ENCODE measurements at places on chromosomes 5 and 9.
A peak's percentile ranks its signal among the peaks of the same experiment; 100 is the strongest.

DNA sequence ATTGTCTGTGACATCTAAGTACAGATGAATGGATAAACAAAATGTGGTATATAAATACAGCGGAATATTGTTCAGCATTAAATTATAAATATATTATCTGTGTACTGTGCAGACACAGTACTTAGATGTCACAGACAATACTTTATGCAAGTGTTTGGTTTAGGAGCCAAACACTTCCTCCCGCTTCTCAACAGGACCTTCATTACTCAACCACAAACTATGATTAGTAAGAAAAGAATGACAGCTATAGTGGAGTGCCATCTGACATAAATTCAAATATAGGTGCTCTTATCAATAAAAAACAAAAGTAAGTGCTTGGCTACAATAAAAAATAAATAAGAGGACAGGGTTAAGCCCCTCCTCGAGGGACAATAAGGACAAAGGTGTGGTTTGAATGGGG is 38.9 kb upstream of the STX17 start:
- DNase-seq = no peak

DNA sequence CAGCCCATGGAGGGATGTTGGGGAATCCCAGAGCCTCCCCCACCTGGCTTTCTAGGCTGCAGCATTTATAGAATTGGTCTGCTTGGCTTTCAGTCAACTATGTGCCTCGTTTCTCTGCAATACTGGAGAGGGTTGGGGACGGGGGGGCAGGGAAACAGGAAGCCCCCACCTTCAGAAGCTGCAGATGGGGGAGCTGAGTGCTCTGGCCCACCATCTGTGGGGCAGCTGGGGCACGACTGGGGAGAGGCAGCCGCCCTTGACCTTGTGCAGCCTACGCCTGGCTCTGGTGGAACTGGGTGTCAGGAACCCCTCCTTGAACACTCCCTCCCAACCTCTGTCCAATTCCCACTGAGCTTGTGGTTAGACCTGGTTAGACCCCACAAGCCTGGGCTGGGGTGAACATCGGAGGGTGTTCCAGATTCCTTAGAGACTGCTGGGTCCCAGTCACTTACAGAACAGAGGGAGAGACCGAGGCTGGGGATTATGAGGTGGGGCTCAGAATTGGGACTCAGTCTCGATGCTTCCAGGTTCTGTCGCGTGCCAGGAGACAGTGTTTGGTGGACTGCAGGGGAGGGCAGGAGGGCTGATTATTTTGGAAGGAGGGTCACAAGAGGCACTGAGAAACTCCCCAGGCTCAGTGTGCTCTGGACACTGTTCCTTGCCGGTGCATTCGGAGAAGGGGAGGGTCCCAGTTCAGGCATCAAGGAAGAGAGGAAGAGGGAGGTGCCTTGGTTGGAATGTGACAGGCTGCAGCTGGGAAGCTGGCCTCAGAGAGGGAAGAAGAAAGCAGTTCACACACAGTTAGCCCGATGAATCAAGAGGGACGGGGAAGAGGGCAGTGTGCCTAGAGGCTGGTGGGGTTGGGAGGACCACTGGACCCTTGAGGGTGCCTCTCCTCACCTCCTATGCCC is 25.6 kb downstream of the COL27A1 start:
- DNase-seq = no peak

GRCh38 chr9:75988663-75989062 is 98.2 kb downstream of the PCSK5 start:
- DNase-seq = no peak

DNA sequence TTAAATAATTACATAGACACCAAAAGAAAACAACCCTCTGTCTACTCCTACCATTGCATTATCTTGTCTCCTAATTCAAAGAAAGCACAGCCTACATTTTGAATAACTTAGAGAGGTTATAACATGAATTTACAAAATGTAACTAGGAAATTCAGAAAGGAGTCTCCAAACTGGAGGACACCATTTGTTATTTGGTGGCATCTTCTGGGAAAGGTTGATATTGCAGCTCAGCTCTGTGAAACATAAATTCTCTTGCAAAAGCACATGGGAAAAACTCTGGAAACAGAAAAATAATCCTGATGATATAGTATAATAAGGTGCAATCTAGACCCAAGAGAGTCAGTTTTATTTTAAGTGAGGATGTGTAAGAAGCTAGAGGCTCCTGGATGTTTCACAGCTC is 215.3 kb downstream of the MLLT3 start:
- no peak for DNase-seq

DNA sequence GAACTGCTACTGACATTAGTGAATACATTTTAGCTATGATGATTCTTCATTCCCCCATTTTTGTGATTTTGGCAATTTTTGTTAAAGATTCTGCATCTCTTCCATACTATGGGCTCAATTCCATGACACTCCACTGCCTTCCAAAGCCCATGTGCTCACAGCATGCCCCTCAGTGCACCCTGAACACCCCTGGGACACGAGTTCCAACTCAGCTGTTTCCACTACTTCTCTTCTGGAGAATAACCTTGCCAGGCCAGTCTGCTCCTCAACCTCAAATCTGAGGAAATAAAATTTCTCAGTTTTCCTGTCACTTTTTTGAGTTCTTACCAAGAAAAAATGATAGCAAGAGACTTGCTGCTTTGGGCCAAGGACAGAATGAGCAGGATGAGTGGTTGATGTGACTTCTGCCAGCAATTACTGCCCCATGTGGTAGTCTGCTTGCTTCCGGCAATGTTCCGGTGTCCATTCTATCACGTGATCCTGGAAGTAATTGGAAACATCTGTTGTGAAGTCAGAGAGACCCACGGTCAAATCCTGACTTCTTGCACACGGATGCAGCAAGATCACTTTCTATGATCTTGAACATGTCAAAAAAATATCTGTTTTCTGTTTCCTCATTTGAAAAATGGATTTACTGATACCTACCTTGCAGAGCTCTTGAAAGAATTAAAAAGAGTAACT is 58.3 kb downstream of the EGFLAM start:
- DNase-seq = no peak

DNA sequence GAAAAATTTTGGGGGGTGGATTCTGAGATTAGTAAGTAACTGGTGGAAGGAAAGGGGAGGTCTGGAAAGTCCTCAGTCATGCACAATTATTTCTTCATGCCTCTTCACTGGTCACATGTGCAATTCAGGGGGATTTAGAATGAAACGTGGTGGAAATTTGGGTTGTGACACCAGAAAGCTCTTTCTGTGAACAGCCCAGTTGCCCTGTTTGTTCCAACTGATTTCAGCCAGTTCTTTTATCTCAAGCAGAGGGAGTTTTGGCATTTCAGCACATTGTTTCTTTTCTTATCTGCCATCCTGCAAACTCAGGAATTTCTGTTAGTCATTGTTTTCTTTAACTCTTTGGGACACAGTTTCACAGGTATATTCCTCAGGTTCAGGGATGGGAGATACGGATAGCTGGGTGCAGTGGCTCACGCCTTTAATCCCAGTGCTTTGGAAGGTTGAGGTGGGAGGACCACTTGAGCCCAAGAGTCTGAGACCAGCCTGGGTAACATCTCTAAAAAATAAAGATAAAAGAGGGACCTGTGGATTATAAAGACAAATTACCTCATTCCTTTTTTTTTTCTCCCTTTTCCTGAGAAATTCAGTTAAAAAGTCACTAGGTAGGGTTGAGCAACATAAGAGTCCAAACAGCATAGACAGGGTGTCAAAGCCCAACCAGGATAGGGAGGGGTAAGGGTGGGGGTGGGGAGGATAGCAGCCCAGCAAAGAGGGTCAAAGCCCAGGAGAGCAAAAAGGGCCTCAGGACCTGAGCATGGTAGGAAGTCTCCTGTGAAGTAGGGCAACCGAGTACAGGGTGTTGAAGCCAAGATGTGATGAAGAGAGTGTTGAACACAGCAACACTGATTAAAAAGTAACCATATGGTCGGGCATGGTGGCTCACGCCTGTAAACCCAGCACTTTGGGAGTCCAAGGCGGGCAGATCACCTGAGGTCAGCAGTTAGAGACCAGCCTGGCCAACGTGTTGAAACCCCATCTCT is 5.4 kb upstream of the B4GALT1 start:
- no peak for DNase-seq

DNA sequence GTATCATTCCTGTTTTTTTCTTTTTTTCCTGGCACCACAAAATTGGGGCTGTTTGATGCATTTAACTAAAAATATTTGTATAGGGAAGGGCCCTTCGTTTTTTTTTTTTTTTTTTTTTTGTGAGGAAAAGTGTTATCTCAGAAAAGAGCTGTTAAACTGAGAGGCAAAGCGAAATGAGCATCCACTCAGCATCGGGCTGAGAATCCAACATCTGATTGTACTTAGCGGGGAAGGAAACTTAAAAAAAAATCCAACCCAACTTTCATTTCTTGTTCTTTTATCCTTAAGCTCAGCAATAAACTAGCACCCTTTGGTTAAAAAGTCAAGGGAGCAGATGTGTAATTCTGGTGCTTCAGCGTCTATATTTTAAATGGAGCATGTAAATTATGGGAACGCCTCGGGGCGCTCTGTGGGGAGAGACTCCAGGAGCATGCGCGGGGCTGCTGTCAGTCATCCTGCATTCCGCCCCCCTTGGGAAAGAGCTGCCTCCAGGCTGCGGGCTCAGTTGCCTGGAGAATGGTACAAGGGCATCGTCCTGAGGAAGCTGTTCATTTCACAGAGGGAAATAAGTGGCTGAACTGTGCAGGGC is 33.3 kb downstream of the DMRT2 start:
- peak; percentile 50 for DNase-seq

GRCh38 chr9:129696944-129697655 is 31.7 kb downstream of the PRRX2 start:
- DNase-seq = peak; percentile 94

DNA sequence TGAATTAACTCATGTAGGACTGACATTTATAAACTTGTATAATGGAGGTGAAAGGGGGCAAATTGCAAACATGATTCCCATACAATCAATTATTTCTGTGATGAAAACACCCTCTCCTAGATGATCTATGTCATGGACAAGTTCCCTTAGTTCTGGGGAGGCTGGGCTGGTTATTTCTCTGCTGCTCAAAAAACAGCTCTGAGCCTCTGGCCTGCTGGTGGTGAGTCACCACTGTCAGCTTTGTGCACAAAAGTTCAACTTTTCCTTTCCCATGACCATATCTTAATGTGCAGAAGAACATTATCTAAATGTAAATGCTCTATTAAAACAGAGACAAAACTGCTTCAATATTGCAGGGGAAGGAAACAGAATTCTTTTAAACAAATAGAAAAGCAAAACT is 85.0 kb downstream of the HMHB1 start:
- DNase-seq = no peak

DNA sequence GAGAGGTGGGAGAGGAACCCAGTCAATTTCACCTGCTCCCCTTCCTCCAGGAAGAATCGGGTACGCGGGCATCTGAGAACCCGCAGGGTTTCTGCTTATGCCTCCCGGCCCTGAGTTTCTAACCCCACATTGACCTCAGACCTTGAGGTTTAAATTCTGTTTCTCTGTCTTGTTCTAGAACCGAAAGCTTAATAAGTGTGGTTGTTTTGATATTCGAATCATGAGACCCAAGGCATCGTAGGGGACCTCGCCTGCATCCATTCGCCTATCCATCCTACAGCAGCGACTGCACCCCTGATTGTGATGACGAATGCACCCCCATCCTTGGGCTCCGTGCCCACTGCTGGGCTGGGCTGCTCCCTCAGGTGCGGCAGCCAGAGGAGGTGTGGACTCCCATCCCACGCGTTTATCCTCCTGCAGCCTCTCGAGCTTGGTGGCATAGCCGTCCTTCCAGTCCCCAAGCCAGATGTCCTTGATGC is 80.8 kb upstream of the IER5L start:
- DNase-seq = no peak

GRCh38 chr5:131250751-131251475 is 12.9 kb upstream of the CDC42SE2 start:
- no peak for DNase-seq

- DNase-seq = no peak
These were observed 35.6 kb downstream of the ERP44 start for GRCh38 chr9:100063185-100063584.

GRCh38 chr9:86549920-86550319 is 195.7 kb upstream of the TUT7 start:
- no peak for DNase-seq
